ELF-1 (cell line): ENCODE measurements at places on chromosomes 7 and 10.
A peak's percentile ranks its signal among the peaks of the same experiment; 100 is the strongest.

DNA sequence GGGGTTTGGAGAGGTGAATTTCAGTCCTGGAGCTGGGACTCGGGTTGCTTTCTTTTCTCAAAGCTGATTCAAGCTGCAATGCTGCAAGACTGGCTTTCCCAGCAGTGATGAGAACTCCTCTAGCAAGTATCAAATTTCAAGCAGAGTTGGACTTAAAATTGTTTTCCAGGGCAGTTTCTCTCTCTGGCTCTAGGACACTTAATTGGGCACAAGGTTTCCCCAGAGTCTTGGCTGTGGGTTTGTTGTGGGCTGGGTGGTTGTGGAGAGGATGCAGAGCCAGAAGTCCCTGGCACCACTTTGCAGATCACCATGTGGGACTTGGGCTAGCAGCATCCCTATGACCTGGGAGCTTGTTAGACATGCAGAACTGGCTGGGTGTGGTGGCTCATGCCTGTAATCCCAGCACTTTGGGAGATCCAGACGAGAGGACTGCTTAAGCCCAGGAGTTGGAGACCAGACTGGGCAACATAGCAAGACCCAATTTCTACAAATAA, 16.8 kb downstream of the AKR1B15 start:
- peak; percentile 32 for DNase-seq

GRCh38 chr10:65811931-65812525, 1113.8 kb upstream of the LRRTM3 start:
- no peak for DNase-seq

- no peak for DNase-seq
Measured at GRCh38 chr10:132063432-132063831, 2.3 kb upstream of the JAKMIP3 start.

DNA sequence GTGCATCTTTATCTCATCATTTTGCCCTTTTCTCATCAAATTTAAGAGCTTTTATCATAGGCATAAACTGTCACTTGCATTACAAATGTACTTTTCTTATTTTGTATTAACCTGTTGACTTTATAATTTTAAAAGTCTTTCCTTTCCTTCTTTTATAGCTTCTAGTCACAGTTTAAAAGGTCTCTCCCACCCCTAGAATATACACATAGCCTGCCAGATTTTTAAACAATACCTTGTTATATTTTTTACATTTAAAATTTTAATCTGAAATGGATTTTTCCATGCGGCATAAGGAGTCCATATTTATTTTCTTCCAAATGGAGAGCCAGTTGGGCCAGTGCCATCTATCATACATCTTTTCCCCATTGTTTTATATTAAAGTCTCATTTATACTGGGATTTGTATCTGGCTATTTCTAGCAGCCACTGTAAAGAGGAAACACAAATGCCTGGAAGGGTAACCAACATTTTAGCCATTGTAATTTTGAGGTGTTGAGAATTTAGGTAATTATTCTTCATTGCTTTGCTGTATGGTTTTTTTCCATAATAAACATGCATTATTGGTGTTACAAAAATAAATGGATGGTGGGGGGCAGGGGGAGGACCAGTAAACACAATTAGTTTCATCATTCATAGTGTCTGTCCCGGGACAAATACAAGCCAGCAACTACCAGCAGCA, 92.8 kb downstream of the CCDC71L start:
- no peak for DNase-seq

GRCh38 chr7:28078036-28078901, 102.3 kb downstream of the JAZF1 start:
- no peak for DNase-seq

DNA sequence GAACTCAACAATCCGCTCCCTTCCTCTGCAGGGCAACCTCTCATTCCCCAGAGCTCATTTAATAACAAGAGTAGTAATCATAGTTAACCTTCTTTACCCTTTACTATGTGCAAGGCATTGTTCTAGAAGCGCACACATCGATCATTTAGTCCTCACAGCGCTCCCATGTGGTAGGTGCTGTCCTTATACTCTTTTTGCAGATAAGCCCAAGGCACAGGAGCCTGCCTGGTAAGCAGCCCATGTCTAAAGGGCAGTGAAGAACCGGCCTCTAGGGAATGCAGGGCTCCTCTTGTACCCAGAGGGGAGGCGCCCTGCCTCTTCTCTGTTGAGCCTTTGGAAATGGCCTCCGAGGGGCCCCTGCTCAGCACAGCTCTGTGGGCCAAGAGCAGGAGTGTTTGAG, 14.3 kb downstream of the CHST3 start:
- peak; percentile 58 for DNase-seq

- no peak for DNase-seq
Measured at GRCh38 chr10:97719602-97720001, 6.1 kb downstream of the MARVELD1 start.
